ENCODE measurements at places on chromosomes 11 and 22.

DNA sequence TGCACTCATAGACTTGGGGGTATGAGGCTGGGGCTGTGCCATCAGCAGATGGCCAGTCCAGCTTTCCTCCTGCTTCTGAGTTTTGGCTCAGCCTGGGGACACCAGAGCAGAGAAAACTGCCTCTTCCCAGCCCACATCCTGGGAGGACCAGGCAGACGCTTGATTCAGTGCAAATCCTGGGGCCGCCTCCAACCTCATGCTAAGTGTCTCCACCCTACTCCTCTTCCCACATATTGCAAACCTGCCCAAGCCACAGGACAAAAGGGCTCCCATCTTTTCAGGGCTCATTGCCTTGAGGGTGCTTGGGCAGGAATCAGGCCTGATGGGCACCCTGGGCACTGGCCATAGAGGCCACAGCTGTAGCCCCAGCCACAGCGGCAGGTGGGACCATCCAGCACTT, 79.7 kb upstream of the SHANK2 start:
- no peak for DNase-seq

DNA sequence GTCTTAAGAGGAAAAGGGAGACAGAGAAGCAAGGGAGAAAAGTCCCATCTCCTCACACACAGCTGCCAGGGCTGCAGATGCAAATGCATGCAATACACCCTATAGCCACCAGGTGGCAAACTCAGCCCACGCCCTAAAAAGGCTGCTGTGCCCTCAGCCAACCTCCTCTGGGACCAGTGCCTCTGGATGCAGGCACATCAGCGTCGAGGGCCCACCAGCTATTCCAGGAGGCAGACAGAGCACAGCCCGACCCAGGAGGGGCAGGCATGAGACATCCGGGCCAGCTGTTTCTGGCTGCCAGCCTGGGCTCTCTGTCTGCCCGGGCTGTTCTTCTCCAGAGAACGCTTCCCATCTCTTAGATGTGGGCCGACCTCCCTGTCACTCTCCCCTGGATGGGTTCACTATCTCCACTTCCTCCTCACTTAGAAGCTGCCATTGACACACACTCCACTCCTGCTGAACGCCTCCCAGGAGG, 39.7 kb downstream of the TPBGL start:
- DNase-seq: peak; percentile 69

DNA sequence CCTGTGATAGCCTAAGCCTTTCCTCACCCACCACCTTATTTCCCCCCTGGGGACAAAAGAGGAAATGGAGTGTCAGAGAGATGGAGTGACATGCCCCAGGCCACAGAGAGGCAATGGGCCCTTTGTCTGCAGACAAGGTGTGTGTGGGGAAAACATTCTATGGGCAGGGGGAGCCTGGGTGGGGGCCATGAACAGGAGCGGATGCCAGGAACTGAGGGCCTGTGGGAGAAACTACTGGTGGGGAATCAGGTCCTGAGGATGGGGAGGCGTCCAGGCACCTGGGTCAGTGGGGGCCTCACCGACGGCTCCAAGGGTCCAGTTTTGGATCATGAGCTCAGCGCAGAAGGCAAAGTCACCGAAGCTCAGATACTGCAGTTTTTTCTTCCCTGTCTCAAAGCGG, 3.0 kb downstream of the FIBP start:
- no peak for DNase-seq

- no peak for DNase-seq
Measured at GRCh38 chr11:17648528-17648927, 70.8 kb upstream of the MYOD1 start.

DNA sequence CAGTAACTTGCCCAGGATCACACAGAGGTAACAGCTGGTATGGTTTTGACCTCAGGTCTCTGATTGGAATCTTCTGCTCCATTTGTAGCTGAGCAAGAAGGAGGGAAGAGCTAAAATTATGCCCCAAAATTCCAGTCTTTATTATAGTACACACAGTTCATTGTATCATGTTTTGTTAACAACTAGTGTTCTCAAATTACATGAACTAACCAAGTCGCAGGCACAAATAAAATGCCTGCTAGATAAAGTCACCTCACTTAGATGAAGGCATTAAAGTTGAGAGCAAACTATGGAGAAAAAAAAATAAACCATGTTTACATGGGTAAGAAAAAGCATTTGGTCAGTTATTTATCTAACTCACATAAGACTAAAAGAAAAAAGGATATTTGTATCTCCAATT, 58.8 kb downstream of the PDGFD start:
- DNase-seq: no peak

GRCh38 chr22:25083056-25083806, 116.4 kb upstream of the CRYBB3 start:
- no peak for DNase-seq

DNA sequence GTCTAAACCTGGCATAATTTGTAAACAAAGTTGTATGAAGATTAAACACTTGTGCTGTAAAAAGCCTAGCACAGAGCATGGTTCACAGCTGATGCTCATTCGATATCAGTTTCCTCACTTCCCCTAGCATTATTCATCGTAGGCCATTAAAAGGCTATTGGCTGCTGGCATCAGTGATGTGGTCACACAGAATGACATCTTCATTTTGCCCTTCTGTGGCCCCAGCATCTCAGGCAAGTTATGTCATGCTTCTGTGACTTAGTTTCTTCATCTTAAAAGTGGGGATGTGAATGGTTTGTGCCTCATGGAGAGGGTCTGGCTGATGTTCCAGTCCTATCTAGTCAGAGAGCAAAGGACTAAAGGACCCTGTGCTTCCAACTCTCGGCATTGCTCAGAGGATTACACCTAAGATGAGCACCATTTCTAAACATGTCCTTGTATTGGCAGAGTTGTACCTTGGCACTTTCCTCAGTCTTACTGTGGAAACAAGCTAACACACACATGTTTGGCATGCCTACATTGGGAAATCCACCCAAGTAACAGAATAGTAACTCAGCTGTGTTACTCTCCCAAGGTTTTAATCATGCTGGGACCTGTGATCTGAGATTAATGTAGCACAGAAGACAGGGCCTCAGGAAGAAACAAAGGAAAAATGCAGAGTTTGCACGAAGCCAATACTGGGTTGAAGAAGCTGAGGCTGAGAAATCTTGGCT, 83.5 kb upstream of the OR9Q1 start:
- DNase-seq: no peak

DNA sequence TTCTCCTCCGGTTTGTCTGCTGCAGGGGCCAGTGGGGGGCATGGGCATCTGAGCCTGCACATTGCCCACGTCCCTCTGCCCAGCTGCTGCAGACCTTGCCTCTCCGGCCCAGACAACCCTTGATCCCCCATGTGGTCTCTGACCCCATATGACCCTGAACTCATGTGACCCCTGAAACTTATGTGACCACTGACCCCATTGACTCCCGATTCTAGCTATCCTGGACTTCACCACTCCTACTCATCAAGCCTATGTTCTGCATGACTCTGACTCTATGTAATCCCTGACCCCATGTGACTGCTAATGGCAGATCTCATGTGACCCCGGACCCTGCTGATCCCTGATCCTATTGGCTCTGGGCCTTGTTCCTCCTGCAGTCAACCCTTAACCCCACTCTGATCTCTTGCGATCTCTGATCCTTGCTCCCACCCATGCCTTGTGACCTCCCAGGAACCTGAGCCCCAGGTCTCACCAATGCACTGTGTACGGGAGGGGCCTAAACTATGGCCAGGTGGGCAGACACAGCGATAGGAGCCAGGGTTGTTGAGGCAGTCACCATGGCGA, 5.7 kb downstream of the LTBP3 start:
- no peak for DNase-seq

GRCh38 chr11:10576035-10576398, 7.6 kb upstream of the LYVE1 start:
- no peak for DNase-seq

DNA sequence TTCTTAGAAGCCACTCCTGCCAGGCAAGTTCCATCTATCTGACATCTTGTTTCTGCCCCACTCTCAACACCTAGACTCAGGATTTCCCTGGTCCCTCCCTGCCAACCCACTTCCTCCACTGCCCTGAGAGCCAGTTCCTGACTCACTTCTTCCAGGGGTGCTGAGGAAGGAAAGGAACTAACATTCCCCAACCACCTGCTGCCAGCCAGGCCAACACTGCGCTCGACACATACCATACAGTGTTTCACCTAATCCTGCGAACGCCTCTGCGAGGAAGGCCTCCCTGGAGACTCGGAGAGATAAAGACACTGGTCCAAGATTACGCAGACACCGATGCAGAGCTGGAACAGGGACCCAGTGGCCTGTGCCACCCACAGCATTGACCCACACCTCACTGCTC, 40.2 kb downstream of the MICAL3 start:
- DNase-seq: no peak

- DNase-seq: no peak
Measured at GRCh38 chr11:85784480-85785265, 26.3 kb downstream of the SYTL2 start.

GRCh38 chr22:27502327-27502726, 299.2 kb downstream of the MN1 start:
- no peak for DNase-seq

DNA sequence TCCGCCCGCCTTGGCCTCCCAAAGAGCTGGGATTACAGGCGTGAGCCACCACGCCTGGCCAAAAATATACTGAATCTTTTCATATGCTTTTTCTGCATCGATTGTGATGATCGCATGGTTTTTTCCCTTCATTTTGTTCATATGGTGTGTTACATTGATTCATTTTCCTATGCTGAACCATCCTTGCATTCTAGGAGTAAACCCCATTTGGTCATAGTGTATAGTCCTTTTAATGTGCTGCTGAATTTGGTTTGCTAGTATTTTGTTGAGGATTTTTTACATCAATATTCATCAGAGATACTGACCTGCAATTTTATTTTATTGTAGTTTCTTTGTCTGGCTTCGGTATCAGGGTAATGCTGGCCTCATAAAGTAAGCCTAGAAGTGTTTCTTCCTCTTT, 12.2 kb downstream of the WBP2NL start:
- no peak for DNase-seq

DNA sequence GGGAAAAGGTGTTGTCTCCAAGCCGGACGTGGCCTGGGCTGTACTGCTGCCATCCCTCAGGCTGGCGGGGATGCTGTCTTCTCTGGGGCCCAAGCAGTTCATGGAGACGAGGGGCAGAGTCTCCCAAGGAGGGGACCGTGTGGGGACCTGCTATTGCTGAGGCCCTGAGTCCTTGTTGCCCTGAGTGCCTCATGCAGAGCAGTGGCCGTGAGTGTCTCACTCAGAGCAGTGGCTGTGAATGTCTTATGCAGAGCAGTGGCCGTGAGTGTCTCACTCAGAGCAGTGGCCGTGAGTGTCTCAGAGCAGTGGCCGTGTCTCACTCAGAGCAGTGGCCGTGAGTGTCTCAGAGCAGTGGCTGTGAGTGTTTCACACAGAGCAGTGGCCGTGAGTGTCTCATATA, 54.7 kb downstream of the GRAMD4 start:
- DNase-seq: no peak

DNA sequence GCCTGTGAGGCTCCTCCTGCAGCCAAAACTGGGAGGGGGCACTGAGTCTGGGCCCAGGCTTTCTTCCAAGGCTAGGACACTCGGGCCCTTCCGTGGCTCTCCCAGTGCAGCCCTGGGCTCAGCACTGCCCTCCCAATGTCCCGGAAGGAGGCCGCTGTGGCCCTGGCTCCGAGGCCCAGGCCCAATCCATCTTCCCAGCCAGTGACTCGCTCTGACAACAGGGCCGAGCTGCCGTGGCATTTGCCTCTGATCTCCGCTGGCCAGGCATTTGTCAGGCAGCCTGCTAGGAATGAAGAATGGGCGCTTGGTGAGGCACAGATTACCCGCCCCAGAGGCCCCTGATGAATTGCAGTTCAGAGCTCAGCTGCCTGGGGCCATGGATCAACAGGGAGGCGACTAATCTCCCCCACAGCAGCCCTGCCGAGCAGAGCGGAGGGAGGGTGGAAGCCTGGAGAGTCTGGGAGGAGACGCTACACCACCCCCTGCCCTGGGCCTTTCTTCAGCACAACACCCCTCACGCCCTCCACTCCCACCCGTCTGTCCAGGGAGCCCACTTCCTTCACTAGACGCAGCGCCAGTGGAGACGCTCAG, 8.3 kb downstream of the FXYD2 start:
- DNase-seq: no peak

DNA sequence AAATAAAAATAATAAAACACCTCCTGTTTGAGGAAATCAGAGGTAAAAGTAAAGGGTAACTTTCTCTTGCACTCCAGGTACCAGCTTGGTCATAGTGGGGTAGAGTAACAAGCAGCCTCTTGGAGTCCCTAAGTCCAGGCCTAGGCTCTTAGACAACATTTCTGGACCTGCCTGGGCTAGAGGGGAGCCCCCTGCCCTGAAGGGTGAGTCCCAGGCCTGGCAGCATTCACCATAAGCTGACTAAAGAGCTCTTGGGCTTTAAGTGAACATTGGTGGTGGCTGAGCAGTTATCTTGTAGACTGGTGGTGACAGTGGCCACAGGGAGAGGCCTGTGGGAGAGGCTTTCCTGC, 18.6 kb upstream of the OR56A3 start:
- DNase-seq: no peak

DNA sequence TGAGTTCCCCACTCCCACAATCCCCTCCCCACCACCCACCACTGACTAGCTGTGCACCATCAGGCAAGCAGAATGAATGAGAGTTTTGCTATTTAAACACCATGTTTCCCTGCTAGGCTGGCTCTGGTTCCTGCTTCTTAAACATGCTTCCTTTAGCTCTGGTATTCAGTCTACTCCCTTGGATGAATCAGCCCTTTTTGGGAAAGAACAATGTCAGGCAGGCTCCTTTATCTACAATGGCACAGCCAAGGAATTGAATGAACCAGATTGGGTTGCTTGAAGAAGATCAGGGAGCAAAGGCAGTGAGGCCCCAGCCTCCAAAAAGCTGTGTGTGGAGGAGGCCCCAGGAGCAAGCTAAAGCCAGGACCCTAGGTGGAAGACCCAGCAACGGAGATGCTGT, 92.9 kb upstream of the ISX start:
- DNase-seq: no peak

DNA sequence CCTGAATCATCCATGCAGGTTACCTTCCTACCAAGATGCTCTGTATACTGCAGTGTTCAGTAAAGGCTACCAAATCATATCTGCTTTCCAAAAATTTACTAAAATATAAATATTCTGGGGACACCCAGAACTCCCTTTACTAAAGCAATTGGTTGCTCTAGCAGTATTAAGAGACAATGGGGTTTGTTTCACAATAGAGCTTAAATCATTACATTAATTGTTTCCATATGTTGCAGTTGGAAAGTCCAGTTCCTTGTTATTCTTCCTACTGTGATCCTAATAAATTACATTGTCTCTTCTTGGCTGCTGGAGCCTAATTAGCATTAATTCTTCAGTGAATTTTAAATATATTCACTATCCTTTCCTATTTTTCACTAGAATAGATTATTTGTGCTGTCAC, 316.0 kb upstream of the MTNR1B start:
- no peak for DNase-seq

GRCh38 chr22:37519268-37520195, at the start of gene CARD10:
Gene CARD10 (minus strand): TSS chr22:37519415. CDS start chr22:37519200, 215 bp downstream.
- no peak for DNase-seq

Measured in stimulated activated CD4-positive, alpha-beta T cell treated with anti-CD3 and anti-CD28 coated beads, Interleukin-1b, Interleukin-23, amount 100 ng/mL, for 1 hour (primary cell).